Bladder microvascular endothelial cell (primary cell): ENCODE measurements at places on chromosomes 5 and 9. TPM values are rescaled to one million over a fixed set of nuclear protein-coding genes. Genes with fewer than 3 reads are reported as not detected.

The PIP5KL1 gene
- 0.44 and 0.97 TPM in 2 replicates for total RNA-seq

The PCDHB7 gene
- total RNA-seq = 0.16 and 1.5 TPM in 2 replicates

The COL23A1 gene
- total RNA-seq = under 0.01 and 0.06 TPM in 2 replicates

The GADD45G gene
- 0.44 and 0.49 TPM in 2 replicates for total RNA-seq

The ZNF782 gene
- total RNA-seq = 1.8 and 4.7 TPM in 2 replicates

The SPRY4 gene
- total RNA-seq = 7.8 and 11.3 TPM in 2 replicates

The OLFM1 gene
- 5.7 and 25.5 TPM in 2 replicates for total RNA-seq

The SPATA6L gene
- total RNA-seq = 0.97 and 6.7 TPM in 2 replicates

The ST8SIA4 gene
- 3.2 and 9.4 TPM in 2 replicates for total RNA-seq

The C9orf50 gene
- total RNA-seq = under 0.01 TPM in 1 of 2 replicates, not detected in the other

The ABLIM3 gene
- total RNA-seq = 23.3 and 40.3 TPM in 2 replicates

The IFNB1 gene
- not detected in 2 replicates for total RNA-seq

The CCDC127 gene
- total RNA-seq = 3.6 and 6.9 TPM in 2 replicates

The SURF2 gene
- total RNA-seq = 10.4 and 12.6 TPM in 2 replicates

The BHMT2 gene
- total RNA-seq = 0.16 and 1.3 TPM in 2 replicates

The GABRP gene
- total RNA-seq = 0.49 and 1.5 TPM in 2 replicates

The OR1Q1 gene
- not detected in 2 replicates for total RNA-seq

The TRIO gene
- 107 and 374 TPM in 2 replicates for total RNA-seq

The TMEM167A gene
- total RNA-seq = 28.5 and 55.3 TPM in 2 replicates

The SLC34A3 gene
- total RNA-seq = not detected in 2 replicates

The GALNT12 gene
- 0.13 and 0.32 TPM in 2 replicates for total RNA-seq

The ORM2 gene
- total RNA-seq = not detected in 2 replicates

The FCN1 gene
- not detected in 2 replicates for total RNA-seq

The HTR4 gene
- total RNA-seq = not detected in 2 replicates

The SOHLH1 gene
- not detected in 2 replicates for total RNA-seq

The NKD2 gene
- 0.16 and 3.1 TPM in 2 replicates for total RNA-seq

The PCDHGC3 gene
- 6.5 and 22.3 TPM in 2 replicates for total RNA-seq

The SH3PXD2B gene
- total RNA-seq = 7.4 and 22.9 TPM in 2 replicates

The ABHD17B gene
- total RNA-seq = 21.9 and 55.1 TPM in 2 replicates

The G3BP1 gene
- total RNA-seq = 140 and 240 TPM in 2 replicates

The FRMPD1 gene
- not detected in 2 replicates for total RNA-seq

The SPATA31A3 gene
- total RNA-seq = not detected in 2 replicates

The SLC22A4 gene
- total RNA-seq = 3.5 and 4.7 TPM in 2 replicates

The IARS1 gene
- 85.2 and 258 TPM in 2 replicates for total RNA-seq

The SIL1 gene
- total RNA-seq = 48.4 and 60.6 TPM in 2 replicates

The PTRH1 gene
- 36.3 and 39.8 TPM in 2 replicates for total RNA-seq

The ZNF454 gene
- 0.49 and 0.69 TPM in 2 replicates for total RNA-seq

The INPP5E gene
- total RNA-seq = 5.3 and 8.1 TPM in 2 replicates

The MGAT1 gene
- total RNA-seq = 61.7 and 116 TPM in 2 replicates

The ZNF618 gene
- 6.2 and 23.3 TPM in 2 replicates for total RNA-seq

The TNC gene
- 1.6 and 29.5 TPM in 2 replicates for total RNA-seq

The IFNK gene
- total RNA-seq = not detected in 2 replicates
